ENCODE measurements at places on chromosomes 13 and 19.

GRCh38 chr13:95660981-95661581 lies 15.9 kb upstream of the DNAJC3 start:
- no peak for DNase-seq

DNA sequence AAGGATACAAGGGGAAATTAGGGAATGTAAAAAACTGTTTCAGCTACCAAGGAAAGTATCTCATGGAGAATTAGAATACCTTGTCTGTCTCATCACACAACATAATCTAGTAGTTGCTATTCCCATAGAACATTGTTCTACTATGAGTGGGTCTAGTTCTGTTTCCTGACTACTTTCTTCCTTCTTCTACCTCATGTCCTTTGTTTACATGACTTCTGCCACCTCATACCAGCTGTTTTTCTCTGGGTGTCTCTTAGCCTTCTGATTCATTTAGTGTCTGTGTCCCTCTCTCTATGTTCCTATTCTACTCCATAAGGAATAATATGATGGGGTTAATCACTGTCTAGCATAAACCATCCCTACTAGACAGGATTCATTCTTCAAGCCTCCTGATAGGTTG lies 887.3 kb downstream of the DIAPH3 start:
- no peak for DNase-seq

DNA sequence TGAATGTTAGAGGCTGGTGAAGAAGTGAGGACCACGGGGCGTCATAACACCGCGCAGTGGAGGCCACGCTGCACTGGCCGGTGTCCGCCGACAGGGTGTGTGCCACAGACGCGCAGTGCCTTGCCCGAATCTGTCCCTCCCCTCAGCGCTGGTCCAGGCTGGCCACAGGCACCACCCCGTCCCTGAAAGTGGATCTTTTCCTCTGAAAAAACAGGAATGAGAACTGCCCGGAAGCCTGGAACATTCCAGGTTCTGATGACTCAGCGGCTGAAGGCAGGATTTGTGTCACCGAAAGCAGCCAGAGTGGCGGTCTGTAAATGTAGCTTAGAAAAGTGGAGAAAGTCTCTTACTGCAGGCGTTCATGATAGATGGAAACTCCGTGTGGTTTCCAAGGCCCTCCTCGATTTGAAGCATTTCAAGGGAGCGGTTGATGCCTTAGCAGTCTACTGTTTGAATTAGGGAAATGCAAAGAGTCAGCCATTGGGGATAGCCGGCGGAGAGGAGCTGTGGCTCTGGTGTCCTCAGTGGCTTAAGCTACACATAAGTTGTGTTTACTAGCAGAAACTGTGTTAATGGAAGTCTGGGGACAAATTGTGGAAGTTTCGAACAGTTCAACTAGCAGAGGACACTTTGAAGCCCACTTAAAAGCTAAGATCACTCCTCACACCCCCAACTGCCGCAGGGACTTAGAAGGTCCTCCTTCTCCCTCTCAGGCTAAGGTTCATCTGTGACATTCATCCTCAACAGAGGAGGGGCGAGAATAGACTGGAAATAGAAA lies 70.8 kb downstream of the NUFIP1 start:
- peak; percentile 89 for DNase-seq

GRCh38 chr19:35184267-35184666 lies 29.7 kb downstream of the FXYD5 start:
- DNase-seq: no peak

DNA sequence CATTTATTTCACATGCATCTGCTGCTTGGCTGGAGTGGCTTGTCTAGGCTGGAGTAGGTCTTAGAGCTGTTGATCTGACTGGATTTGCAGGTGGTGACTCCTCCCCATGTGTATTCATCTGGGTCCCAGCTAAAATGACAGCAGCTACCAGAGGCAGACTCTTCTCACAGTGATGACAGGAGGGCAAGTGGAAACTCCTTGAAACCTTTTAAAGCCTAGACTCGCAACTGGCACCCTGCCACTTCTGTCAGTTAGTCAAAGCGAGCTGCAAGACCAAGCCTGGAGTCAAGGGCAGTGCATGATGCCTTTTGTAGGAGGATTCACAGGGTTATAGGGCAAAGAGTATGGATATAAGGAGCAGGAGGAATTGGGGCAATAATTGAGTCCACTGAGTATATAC lies 65.2 kb downstream of the TEX26 start:
- no peak for DNase-seq

DNA sequence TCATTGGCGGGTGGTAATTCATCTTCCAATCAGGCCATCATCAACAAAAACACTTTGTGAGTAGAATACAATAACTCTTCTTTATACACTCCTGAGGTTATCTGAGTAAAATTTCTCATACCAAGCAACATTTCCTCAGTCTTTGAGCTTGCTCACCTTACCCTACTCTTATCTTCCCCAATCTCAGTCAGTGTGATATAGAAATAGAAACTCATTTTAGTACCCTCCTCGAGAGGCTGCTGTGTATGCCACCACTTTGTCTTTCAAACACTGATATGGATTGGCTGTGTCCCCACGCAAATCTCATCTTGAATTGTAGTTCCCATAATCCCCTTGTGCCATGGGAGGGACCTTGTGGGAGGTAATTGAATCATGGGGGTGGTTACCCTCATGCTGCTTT lies 209.7 kb downstream of the RBM26 start:
- no peak for DNase-seq
